ENCODE measurements at places on chromosomes 3 and 15.
A peak's percentile ranks its signal among the peaks of the same experiment; 100 is the strongest.

DNA sequence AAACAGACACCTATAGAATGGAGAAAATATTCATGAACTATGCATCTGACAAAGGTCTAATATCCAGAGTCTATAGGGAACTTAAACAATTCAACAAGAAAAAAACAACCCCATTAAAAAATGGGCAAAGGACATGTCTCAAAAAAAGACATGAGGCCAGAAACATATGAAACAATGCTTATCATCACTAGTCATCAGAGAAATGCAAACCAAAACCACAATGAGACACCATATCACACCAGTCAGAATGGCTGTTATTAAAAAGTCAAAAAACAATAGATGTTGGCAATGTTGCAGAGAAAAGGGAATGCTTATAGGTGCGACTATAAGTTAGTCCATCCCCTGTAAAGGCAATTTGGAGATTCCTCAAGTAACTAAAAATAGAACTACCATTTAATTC lies 11.4 kb upstream of the HDGFL3 start:
- DNase-seq: no peak

- DNase-seq: no peak
Measured at GRCh38 chr15:25899870-25900269, 36.7 kb upstream of the ATP10A start.

- no peak for DNase-seq
Measured at GRCh38 chr3:170240671-170241070, 18.4 kb downstream of the PRKCI start.

GRCh38 chr15:36885771-36886170 lies 214.6 kb downstream of the MEIS2 start:
- no peak for DNase-seq

GRCh38 chr3:21944251-21944650 lies 193.2 kb upstream of the ZNF385D start:
- no peak for DNase-seq

DNA sequence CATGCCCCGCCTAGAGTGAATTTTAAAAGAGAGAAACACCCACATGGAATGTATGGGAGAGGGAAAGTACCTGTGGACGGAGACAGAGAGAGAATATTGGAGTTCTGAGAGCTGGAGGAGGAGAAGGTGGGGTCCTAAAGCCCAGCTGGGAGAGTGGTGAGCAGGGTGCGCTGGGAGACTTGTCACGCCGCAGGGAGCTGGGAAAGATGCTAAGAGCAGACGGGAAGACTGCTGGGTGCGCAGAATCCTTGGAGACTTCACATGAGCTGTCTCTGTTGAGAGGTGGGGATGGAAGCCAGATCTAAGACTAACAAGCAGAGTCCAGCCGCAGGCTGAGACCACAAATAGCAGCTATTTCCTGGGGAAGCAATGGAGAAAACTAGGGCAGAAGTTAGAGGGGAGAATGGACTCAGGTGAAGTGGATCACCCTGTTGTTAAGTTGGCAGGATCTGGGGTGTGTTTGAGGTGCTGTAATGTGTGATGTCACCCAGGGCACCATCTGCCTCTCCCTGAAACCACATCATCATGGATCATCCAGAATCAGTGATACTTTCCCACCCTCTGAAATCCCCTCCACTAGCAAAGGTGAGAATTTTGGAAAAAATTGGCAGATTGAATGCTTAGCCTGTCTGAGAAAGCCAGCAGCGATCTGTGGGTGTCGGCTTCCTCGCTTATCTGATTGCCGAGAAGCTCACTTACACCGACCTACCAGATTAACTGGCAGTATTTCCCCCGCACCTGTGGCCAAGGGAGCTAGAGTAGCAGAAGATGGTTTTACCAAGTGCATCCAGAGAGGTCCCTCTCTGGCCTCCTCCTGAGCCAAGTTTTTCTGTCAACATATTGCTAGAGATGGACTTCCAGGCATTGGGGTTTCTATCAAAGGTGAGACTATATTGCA lies 174.8 kb upstream of the BHLHE40 start:
- no peak for DNase-seq

DNA sequence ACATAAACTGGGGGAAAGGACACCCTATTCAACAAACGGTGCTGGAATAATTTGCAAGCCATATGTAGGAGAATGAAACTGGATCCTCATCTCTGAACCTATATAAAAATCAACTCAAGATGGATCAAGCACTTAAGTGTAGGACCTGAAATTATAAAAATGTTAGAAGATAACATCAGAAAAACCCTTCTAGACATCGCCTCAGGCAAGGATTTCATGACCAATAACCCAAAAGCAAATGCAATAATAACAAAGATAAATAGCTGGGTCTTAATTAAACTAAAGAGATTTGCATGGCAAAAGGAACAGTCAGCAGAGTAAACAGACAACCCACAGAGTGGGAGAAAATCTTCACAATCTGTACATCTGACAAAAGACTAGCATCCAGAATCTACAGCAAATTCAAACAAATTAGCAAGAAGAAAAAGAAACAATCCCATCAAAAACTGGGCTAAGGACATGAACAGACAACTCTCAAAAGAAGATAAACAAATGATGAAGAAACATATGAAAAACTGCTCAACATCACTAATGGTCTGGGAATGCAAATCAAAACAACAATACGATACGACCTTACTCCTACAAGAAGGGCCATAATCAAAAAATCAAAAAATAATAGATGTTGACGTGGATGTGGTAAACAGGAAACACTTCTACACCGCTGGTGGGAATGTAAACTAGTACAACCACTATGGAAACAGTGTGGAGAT lies 408.7 kb downstream of the CNTN6 start:
- no peak for DNase-seq

DNA sequence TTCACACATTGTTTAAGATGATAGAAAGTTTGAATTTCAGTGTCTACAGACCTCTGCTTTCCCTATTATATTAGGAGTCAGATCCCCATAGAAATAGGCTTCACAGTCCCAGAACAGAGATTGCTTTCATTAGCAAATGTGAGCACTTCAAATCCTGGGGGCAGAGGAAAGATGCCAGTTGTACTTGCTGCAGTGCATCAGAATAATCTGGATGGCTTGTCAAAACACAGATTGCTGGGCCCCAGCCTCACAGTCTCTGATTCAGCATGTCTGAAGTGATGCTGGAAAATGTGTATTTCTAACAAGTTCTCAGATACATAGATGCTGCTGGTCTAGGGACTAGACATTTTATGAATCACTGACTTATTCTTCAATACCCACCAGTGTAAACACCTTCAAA lies 375.2 kb downstream of the FGF12 start:
- no peak for DNase-seq

GRCh38 chr15:89575656-89576416 lies 567 bp downstream of the TICRR start:
- no peak for DNase-seq

GRCh38 chr15:40493089-40493840 lies 22.5 kb downstream of the CHST14 start:
- DNase-seq: peak; percentile 20

DNA sequence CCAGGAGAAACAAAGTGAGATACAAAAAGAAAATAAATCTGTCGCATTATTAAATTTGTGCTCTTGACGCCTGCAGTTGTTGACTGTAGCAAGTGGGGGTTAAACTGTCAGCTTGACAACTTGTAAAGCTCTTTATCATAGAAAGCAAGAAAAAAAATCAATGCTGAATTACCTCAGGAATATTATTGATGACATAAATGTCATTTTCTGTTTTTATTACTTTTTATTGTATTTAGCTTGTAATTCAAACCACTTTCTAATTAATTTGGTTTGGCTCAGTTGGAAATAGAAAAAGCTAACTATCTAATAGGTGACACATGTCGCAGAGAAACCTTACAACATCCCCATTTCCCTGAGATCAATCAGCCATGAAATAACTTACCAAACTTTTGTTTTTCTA lies 195.3 kb downstream of the CDIN1 start:
- DNase-seq: no peak

- DNase-seq: no peak
Measured at GRCh38 chr15:100732211-100733055, 130.0 kb downstream of the ASB7 start.

GRCh38 chr15:92155934-92156333 lies 237.7 kb upstream of the ST8SIA2 start:
- DNase-seq: no peak

DNA sequence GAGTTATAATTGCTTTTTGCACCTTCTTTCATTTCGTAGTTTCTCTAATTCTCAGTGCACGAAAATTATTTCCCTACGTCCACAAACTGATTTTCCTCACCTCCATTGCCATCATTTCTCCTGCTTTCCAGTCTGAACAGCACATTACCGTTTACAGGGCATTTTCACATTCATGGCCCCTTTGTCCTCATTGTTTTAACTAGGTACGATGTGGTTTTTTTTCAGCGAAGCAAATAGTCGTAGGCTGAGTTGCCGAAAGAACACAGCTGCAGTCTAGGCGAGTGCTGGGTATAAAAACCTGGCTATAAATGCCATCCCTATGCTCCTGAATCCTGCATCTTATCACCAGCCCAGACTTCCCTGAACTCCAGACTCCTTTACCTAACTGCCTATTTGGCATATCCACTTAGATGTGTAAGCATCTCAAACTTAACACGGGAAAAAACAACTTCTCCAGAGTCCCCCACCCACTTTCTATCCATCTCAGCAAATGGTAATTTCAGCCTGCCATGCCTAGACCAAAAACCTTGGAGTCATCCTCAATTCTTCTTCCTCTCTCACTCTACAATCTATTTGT lies 691 bp upstream of the FSIP1 start:
- no peak for DNase-seq

DNA sequence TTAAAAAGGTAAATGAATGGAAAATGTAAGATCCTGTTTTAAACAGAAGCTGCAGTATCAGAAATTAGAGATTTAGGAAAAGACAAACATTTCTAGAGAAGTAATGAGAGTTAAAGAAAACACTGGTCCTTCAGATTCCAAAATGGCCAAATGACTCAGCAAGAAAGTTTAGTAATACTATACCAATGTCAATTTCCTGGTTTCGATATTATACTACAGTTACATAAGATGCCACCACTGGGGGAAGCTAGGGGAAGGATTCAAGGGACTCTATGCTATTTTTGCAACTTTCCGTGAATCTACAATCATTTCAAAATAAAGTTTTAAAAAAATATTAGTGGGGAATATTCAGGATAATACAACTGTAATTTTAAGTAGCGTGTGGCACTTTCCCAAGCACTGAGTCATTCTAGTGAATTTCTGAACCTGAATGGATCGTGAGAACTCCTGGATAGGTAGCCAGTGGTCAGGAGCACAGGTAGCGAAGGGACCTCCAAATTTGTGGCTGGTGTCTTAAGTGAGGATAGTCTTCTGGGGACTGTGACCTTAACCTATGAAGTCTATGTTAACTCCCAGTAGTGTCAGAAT lies 37.6 kb downstream of the TMCC1 start:
- no peak for DNase-seq

DNA sequence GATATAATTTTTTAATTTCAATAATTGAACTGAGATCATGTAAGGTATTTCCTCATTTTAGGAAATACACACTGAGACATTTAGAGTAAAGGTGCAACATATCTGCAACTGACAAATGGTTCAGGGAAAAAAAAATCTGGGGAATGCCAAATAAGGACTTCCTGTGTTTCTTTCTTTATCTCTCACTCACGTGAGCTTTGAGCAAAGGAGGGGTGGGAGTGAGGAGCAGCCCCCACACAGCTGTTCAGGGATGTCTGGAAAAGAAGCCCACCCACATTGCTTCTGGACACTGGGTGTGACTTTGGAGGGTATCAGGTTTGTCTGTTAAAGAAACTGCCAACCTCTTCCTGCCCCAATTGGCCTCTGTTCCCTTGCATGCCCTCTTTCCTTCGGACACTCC lies 5.6 kb upstream of the TP63 start:
- no peak for DNase-seq

DNA sequence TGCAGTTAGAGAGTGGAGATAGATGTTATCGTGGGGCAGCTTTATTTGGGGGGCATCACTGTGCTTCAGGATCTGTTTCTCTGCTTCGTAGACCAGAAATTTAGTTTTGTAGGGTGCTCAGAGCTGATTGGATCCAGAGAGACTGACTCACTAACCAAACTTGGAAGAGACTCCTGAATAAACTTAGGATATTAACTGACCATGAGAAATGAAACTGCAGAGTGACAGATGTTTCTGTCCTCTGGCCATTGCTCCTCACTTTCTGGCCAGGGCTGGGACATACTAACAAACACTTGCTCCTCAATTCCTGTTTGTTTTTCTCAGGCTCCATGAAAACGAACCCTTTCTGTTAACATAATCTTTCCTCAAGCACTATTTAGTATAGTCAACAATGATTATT lies 4.3 kb downstream of the ZNF592 start:
- DNase-seq: no peak

GRCh38 chr3:39671116-39671515 lies 138.3 kb upstream of the MYRIP start:
- DNase-seq: no peak

DNA sequence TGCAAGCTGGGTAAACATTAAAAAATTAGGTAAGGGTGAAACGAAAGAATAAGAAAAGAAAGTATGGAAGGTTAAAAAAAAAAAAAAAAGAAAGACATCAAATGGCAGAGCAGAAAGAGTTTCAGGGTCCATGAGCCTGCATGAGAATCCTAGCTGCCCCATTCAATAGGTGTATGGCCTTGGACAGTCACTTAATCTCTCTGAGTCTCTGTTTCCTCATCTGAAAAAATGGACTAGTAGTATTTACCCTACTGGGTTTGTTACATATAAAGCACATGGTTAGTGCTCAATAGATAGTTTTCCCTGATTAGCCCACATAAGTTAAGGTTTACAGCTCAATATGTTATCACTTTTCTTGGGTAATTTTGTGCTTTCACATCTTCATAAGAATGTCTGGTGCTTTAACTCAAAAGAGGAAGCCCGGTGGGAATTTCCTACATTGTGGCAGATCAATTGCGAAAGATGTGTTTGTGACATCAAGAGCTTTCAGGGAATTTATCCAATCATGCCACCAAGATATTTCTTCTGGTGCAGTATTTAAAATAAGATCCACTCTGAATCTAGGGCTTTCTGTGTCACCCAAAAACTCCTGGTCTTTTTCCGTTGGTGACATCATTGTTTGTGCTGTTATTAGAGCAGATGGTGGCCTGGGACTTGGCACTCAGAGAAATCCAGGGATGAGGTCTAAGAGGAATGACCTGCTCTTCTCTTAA lies 57.2 kb upstream of the UBE2E1 start:
- DNase-seq: no peak

DNA sequence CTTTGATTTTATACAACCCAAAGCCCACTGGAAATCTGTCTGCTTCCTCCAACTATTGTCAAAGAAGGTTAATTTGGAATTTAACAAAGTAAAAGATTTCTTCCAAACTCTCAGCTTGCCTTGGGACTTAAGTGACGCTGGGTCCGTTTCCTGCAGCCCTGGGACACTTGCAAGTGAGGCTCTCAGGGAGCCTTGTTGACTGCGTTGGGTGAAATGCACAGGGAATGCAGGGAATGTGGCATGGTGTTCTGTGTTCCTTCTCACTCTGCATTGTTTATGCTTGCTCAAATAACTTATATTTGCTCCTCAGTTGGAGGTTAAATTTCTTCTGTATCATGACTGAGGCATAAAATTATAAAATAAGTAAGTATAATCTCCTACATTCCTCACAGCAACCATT lies 60.9 kb upstream of the TJP1 start:
- DNase-seq: no peak

- DNase-seq: no peak
Measured at GRCh38 chr3:127180859-127181258, 12.1 kb upstream of the PRR23E start.

Measured in activated CD8-positive, alpha-beta memory T cell treated with anti-CD3 and anti-CD28 coated beads for 4 hours (primary cell).